ENCODE measurements at places on chromosomes 11 and 22.

DNA sequence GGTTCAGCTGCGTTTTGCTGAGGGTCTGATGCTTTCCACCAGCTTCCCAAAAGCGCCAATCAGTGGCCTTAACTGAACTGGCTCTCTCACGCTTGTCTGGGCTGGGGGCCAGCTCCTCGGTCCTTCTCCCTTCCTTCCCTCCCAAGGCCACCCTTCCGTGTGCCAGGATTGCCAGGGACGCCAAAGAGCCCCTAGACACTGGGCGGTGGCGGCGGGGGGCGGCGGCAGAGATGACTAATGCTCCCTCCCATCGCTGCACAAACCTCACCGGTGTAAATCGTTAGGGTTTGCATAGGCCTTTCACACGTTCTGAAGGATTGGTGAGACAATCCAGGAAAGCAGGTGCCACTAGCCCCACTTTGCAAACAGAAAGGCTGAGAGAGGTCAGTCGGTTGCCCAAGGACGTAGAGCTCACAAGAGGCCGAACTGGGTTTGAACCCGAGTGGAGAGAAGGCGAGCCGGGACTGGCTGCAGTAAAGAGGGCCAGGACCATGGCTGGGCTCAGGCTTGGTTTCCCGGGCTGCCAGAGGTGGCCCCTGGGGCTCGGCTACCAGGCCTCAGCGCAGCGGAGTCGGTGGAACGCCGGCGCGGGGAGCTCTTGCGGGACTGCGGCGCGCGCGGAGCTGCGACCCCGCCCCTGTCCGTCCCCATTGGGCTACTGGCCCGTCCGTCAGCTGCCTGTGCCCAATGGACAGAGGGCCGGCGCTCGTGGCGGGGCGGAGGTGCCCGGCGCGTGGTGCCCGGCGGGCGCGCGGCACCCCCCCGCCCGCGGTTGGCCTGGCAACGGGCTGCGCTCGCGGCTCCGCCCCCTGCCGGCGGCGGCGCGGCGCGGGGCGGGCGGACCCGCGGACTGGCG lies 589 bp upstream of the GNAZ start:
- DNase-seq = peak; percentile 94

GRCh38 chr11:70647188-70648166 lies 249.1 kb downstream of the CTTN start:
- DNase-seq = no peak

DNA sequence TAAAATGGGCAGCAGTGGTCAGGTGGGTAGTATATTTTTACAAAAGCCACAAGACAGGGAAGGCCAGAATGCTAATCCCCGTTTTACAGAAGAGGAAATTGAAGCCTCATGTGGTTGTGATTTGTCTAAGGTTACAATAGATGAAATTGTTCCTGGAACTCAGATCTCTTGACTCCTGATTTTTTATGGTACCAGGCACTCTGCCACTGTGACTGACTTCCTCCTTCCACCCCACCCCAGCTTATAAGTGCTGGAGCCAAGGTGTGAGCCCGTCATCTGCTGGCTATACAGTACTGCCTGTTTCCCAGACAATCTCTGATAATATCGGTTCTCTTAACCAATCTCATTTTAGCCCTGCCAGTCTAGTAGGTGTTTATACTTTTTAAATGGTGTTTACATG lies 1.9 kb downstream of the SLC5A1 start:
- DNase-seq = peak; percentile 55

DNA sequence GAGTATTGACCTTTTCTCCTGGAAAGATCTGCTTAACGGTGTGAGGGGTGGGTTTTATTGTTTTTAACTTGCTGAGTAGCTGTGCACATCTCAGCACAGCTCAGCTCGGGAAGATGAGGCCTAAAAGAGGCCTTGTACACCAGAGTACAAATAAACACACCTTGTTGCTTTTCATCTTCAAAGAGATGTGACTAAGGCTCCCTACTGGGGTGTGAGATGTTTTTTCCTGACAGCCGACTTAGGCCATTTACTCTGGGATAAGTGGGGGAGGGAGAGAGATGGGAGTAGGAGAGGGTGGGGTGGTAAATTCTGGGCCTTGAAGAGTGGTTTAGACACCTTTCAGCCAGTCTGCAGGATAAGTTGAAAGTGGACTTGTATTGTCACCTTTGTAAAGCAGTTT lies 2.9 kb downstream of the LDLRAD3 start:
- DNase-seq = no peak

GRCh38 chr11:108069947-108070346 lies 51.4 kb upstream of the ACAT1 start:
- DNase-seq = no peak

- no peak for DNase-seq
Measured at GRCh38 chr11:91902312-91902711, 322.3 kb upstream of the FAT3 start.

GRCh38 chr11:120318906-120319305 lies 6.2 kb upstream of the TLCD5 start:
- no peak for DNase-seq

DNA sequence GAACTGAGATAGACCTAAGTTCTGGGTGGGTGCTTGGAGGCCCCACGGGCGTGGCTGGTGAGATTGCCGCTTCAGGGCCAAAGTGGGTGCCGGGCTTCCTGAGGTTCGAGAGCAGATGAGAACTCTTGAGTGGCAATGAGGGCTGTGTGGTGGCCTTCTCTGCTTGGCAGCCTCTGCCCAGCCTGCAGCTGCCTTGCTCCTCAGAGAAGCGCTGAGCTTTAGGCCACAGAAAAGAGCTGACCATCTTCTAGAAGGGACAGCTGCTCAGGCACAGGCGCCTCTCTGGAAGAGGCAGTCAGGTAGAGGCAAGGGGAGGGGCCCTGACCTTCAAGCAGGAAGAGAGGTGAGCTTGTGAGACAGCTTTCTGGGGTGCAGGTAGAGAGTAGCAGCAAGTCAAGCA lies 72.8 kb downstream of the MED15 start:
- DNase-seq = peak; percentile 22

DNA sequence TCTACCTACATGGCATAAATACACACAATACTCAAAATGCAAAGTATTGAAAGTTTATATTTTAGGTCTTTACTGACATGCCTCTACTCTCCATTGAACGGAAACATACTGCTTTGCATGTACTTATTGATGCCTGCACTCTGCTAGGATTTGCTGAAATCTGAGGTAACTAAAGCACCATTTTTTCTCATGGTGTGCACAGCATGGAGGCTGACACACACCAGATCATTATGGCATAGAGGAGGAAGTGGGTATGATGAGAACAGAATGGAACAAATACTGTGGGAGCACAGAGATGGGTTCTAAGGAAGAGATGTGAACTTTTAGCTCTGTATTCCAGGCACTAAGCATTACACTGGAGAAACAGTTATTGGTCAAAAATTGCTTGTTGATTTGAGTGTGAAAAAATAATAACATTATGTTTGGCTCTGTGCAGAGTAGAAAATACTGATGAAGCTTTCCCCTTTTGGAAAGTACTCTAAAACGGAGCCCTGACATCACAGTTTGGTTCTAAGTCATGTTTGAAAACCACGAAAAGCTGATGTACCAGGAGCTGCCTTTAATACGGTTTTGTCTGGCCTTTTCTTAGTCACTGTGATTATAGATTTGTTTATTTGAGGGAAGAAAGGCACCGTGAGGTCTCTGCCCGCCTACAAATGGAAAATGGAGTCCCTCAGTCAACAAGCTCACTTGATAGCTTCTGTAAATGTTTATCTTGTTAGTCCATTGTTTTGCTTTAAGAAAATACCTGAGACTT lies 5.6 kb downstream of the OR52R1 start:
- DNase-seq = no peak

DNA sequence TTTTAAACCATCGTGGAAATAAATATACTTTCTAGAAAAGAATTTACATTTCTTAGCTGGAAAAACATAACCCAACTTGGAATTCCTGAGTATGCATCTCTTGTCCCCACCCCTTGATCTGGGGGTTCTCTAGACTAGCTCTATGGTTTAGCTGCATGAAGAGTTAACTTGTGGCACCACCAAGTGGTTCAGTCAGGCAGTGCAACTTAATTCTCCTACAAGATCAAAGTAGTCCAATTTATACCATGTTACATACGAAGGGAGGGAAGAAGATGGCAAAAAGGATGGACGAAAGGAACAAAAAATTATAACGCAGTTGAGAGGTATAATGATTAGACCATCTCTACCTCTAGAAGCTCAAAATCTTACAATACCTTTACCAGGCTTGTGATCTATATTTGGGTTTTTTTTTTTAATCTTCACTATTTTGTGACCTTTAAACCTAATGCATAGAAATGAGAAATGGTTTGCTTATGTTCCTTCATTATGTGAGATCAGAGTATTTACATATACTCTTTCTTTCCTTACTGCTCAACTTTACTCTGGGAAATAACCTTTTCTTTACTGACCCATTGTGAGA lies 28.5 kb upstream of the ALKBH3 start:
- peak; percentile 46 for DNase-seq

DNA sequence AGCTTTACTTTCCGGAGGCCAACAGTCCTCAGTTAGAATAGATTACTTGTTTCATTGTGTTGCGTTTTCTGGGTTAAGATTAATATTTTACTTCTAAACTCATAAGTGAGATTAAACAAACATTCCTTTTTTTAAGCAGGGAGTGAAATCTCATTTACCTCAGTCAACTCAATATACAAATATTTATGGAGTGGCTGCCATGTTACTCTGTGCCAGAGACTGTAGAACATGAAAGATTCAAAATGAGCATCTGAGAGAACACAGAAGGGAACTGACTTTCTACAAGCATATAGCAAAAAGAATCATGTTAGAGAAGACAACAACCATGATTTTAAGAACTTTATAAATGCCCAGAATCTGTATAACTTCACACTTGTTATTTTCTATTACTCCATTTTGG lies 3.4 kb upstream of the LRRC55 start:
- no peak for DNase-seq

DNA sequence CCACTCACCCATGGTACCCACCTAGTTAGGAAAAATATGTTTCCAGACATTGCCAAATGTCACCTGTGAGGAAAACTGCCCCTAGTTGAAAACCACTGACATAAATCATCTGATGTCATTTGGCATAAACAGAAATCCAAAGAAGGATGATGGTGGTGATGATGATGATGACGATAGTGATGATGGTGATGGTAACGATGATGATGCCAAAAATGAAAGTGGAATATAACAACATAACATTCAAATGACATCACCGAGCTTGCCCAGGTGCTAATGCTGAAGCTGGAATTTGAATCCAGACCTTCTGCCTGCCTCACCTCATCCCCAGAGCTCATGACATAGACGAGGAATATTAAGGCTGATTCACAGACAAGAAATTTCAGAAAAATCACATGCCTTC lies 92.3 kb upstream of the ASPHD2 start:
- DNase-seq = no peak

GRCh38 chr11:32885556-32885955 lies 7.1 kb upstream of the QSER1 start:
- no peak for DNase-seq

DNA sequence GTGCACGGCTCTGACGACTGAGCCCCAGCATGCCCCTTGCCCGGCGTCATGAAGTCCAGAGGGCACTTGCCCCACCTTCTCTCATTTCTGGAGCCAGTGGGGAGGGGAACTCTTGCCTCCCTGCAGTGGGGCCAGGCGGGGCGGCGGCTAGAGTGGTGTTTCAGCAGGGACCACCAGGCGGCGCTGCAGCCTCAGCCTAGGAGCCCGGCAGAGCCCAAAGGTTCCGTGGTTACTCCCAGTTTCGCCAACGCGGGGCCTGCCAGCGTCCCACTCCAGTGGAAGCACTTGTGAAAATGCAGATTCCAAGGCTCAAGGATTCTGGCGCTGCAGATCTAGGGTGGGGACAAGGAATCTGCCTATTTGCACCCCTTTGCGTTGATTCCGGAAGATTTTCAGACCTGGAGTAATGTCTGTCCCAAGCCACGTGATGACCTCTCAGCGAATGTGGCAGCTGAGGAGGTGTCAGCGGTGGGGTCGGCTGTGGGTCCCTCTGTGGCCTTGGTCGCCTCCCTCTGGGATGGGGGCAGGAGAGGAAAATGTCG lies 55.7 kb downstream of the CD82 start:
- peak; percentile 57 for DNase-seq

DNA sequence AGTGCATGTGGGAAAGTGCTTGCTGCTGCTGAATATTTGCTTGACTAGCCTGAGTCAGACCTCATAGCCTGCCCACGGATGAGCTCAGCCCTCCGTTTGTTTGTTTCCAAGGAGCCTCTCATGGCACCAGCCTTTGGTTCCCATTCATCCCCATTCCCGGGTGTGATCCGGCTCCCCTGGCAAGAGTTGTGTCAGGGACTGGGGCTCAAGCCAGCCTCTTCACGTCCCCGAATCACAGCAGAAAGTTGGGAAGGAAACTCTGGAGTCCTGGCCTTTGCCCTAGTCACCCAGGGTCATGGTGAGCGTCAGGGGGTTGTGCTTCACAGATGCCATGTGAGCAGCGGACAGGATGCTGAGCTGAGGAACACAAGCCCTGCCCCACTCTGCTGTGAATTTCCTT lies 13.8 kb downstream of the SEC14L3 start:
- no peak for DNase-seq

DNA sequence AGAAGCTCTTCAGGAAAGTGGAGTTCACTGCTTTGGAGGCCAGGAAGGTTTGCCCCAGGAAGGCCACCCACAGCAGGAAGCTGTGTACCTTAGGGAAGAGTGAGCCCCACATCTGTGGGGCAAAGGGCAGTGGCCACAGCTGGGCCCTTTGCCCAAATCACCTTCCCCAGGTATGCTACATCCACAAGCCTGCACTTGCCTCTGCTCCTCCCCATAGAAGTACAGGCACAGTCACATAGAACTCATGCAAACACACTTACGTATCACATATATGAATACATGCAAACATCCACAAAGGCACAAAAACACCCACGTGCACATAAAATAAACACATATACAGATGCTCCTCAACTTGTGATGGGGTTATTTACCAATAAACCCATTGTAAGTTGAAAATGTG lies 2.1 kb downstream of the TRIM29 start:
- no peak for DNase-seq

GRCh38 chr11:2778630-2779498 lies 79.1 kb upstream of the KCNQ1OT1 start:
- peak; percentile 84 for DNase-seq

- DNase-seq = peak; percentile 4
Measured at GRCh38 chr11:125224391-125225021, 60.0 kb downstream of the PKNOX2 start.

DNA sequence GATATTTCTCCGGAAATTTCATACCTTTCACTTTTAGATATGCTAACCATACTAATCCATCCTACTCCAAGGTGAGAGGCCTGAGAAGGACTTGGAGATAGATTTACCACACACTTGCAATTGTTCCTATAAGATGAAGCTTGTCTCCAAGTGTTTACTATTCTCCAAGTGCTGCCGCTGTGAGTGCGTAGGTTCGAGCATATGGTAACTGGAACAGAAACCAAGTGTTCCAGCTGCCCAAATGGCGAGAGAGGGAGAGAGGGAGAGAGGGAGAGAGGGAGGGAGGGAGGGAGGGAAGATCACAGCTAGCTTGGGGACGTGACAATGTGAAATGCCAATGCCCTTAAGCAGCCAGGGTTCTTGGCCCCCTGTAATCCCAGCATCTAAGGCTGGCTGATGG lies 21.5 kb downstream of the ASCC2 start:
- no peak for DNase-seq

Measured in NCI-H1092 treated with DMSO at 0.1 percent for 48 hours (cell line).